ENCODE measurements at places on chromosomes 7 and 10. TPM values are rescaled to one million over a fixed set of nuclear protein-coding genes. Genes with fewer than 3 reads are reported as not detected.

DNA sequence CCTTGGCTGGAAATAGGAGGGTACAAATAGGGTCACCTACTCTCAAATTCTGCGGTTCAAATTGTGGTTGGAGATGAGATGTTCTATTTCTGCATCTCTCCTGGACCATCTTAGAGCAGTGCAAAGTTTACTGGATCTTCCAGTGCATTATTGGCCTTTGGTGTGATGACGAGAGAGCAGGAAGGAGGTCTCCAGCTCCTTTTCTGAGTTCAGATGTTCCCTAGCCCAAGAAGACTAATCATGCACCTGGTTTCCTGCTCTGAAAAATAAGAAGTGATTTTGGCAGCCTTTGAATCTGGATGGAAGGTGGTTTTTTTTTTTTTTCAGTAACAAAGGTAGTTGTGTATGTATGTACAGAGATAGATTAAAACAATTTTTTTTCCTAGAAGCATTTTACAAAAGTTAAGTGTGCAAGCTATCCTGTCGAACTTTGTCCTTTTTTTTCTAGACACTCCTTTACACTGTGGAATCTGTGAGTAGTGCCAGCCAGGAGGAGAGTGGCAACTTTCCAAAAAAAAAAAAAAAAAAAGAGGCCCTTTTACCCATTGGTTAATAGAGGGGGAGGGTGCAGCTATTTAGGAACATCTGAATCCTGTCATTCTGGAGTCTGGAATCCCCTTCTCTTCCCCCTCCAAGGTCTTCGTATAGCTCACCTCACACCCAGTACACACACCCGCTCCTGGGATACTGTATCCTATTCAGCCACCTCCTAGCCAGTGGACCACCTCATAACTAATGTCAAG lies 26.3 kb downstream of the PAPSS2 start:
- no peak for DNase-seq

The FKBP6 gene
- not detected for total RNA-seq

GRCh38 chr10:73873142-73873837 lies 1.1 kb downstream of the CAMK2G start:
- DNase-seq: no peak

DNA sequence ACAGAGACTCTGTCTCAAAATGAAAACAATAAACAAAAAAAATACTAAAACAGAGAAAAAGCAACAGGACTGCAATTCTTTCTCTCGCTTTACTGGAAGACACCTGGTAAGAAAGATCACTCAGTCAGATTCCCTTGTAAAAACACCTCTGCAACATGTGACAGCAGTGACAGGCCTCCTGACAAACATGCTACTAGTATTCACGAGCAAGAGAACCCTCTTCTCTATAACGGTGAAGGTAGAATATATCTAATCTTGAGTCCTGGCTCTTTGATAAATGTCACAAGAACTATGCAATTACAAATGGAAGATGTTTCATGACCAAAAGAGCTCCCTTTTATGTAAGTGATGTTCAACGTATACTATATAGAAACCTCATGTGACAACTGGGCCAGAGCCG lies 986.7 kb upstream of the LRRN3 start:
- DNase-seq: no peak

DNA sequence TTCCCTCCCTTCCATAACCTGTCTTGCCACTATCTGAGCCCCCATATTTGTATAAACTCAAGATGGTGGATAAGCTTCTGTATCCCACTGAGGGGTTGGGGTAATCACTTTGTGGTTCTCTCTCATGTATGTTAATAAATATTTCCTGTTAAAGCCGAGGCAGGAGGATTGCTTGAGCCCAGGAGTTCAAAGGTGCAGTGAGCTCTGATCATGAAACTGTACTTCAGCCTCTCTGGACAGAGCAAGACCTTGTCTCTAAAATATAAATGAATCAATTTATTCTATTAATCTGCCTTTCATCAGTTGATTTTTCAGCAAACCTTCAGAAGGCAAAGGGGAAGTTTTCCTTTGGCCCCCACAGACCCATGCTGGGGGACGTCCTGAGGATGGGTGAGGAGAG lies 1.8 kb upstream of the RARRES2 start:
- DNase-seq: no peak

The SLC26A3 gene
- total RNA-seq: not detected

DNA sequence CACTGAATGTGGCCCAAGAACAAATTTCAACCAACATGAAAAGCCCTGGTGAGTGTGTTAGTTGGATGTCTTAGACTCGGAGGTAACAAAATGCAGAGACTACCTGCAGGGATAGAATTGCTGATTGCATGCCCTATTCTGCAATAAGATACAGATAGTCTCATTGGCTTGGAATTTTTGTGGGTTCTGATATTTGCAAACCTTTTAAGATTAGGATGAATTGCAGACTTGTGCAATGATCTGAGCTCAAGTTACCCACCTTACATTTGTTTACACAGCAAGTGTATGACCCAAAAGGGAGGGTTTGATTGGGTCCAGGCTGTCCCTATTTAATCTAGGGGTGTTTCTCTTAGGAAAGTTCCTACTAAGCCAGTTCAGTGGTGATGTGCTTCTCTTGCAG lies 45.4 kb downstream of the GPR37 start:
- DNase-seq: no peak

GRCh38 chr10:56605051-56605450 lies 244.0 kb upstream of the ZWINT start:
- no peak for DNase-seq

The PRSS2 gene
- 22.9 TPM for total RNA-seq

- DNase-seq: peak; percentile 82
These were observed 3.6 kb downstream of the NPM3 start for GRCh38 chr10:101779544-101780186.

- no peak for DNase-seq
These were observed 43.7 kb downstream of the COL17A1 start for GRCh38 chr10:104041891-104042535.

DNA sequence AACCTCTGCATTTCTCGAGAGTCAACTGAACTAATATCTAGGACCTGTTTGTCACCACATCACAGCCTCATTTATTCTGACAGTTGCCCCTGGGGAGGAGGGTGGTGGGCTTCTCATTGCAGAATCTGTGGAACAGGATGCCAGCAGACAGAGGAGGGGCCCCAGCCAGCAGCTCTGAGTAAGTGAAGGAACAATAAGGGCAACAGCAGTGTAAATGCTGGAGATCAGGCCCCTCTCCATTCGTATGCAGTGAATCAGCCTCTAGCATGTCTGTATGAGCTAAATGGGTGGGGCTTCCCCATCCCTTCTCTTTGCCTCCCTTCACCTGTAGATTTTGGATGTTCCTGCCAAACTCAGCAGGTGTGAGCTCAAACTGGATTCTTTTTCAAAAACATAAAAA lies 7.7 kb upstream of the CPVL start:
- DNase-seq: no peak

The RBP3 gene
- not detected for total RNA-seq

- no peak for DNase-seq
These were observed 159.8 kb downstream of the DNAJB6 start for GRCh38 chr7:157496416-157497275.

DNA sequence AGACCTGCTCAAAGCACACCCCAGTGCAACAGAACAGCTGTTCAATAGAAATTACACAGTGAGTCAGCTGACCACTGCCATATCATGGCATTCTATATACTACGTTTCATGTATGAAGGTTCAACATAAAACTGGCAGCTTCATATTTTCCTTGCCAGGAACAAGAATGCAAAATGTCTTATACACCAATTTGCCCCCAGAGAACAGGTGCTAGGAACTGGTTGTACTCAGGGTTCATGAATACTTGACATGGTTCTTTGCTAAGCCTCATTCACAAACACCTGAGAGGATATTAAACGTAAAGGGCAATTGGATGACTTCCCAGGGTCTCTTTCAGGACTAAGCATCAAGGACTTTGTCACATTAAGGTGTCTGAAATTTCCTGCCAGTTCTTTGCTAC lies 6.9 kb downstream of the MYOF start:
- no peak for DNase-seq

The POU6F2 gene
- not detected for total RNA-seq
